ENCODE measurements at places on chromosomes 7 and 10.

GRCh38 chr7:141462958-141463357 is 88.3 kb upstream of the AGK start:
- no peak for DNase-seq

DNA sequence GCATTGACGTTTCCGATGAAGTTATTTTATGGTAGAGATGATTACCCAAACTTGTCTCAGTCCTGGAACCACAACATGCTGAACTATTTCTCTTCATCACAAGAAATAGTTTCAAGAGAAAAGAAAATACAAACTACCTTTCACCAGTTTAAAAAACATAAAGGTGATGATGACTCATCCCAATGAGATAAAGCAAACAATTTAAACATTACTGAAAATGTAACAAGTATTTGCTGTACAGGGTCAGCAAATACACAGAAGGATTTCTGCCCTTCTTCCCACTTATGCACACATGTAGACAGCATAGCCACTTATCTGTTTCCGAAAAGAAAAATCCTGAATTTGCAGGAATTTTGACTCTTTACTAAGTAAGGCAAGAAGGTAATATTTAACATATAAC is 50.8 kb downstream of the RHOBTB1 start:
- no peak for DNase-seq

- DNase-seq: no peak
Observed at GRCh38 chr7:55565681-55566080, 6.6 kb downstream of the VOPP1 start.

DNA sequence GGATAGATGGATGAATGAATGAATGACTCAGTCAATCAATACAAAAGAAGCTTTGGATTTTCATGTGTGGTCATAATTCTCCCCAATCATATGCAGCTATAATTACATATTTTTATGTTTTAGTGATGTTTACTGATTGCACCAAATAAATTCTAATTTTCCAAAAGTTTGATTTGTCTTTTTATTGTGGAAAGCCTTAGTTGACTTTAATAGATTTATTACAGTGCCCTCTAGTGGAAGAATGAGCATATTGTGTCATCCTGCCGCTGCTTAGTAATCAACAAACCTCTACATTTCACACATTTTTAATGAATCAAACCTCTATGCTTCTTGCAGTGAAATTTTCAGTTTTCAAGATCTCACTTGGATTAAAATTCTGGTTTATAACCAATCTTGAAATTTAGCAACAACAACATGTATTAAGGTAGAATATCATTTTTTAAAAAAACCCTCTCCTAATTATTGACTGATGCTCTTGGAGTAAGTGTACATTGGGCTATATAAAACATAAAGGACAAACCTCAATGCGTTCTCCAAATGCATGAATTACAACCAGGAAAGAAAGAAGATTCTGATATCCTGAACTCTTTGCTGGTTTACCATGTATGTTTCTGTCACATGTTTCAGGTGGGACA is 55.6 kb upstream of the PNLIP start:
- DNase-seq: no peak

DNA sequence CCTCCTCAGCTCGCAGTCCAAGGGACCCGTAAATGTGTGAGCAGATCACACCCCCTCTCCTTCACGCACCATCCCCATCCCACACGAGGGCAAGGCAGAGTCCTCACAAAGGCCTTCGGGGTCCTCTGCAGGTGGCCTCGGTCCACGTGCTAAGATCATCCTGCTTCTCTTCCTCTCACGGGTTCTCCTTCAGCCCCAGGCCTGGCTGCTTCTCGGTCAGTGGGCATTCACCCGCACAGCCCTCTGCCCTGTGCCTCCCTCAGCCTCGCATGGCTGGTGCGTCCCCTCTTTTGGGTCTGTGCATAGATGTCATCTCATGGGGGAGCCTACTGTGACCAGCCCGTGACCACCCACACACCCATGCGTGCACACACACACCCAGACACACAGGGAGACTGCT is 17.3 kb upstream of the FOXL3 start:
- DNase-seq: no peak

DNA sequence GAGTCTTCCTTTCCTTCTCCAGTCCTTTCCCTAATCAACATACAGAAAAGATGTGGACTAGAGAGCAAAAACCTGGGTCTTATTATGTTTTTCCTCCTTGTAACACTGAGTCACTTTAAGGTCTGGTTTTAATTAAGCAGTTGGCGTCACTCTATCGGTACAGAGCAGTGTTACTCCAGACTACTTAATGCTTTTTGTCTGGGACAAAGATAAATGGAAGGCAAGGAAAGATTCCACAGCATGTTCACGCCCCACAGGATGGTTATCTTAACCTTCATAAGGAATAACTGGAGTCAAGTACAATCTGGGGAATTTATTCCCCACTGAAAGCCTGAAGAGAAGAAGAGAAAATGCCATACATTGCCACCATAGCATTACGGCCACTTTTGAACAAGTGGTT is 145.7 kb downstream of the ELAPOR2 start:
- DNase-seq: no peak

- no peak for DNase-seq
Observed at GRCh38 chr7:148391591-148391990, 199.0 kb upstream of the C7orf33 start.

- DNase-seq: no peak
Observed at GRCh38 chr10:16519908-16520861, 1.5 kb downstream of the C1QL3 start.

DNA sequence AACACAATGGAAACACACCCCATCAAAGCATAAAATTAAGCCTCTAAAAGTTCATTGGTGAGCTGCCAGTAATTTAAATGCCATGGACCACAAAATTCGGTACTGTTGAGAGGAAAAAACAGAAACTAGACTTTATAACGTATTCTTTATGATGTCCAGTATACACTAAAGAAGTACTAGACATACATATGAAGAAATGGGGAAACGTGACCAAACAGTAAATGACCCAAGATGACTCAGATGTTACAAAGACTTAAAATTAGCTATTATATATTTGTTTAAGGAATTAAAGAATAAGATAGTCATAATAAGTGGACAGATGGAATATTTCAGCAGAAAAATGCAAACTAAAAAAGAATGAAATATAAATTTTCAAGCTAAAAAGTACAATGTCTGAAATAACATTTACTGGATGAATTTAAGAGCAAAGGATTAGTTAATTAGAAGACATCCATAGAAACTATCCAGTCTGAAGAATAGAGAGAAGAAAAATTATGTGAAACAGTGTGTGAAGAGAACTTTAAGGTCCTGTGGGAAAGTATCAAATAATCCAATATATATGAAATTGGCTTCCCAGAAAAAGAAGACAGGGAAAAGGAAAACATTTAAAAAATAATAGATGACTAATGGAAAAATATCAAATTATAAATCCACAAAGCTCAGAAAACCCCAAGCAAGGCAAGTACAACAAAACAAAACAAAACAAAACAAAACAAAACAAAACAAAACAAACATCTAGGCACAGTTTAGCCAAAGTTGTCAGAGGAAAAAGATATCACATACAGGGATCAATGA is 69.4 kb downstream of the SAMD9 start:
- DNase-seq: no peak

DNA sequence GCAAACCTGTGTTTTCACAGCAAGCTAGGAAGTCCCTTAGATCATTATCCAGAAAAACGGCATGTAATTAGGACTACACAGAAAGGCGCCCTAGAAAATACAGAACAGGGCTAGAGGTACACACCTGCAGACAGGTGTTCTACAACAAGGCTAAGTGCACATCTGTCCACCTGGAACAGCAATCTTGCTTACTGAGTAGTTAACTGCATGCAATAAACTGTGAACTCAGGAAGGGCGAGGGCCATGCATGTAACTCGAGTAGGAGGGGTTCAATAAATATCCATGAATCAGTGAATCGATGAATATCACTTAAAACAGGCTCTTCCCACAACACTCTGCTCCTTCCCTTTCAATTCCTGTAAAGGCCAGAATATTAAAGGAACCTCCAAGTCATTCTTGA is 22.0 kb downstream of the FAM171A1 start:
- DNase-seq: no peak

DNA sequence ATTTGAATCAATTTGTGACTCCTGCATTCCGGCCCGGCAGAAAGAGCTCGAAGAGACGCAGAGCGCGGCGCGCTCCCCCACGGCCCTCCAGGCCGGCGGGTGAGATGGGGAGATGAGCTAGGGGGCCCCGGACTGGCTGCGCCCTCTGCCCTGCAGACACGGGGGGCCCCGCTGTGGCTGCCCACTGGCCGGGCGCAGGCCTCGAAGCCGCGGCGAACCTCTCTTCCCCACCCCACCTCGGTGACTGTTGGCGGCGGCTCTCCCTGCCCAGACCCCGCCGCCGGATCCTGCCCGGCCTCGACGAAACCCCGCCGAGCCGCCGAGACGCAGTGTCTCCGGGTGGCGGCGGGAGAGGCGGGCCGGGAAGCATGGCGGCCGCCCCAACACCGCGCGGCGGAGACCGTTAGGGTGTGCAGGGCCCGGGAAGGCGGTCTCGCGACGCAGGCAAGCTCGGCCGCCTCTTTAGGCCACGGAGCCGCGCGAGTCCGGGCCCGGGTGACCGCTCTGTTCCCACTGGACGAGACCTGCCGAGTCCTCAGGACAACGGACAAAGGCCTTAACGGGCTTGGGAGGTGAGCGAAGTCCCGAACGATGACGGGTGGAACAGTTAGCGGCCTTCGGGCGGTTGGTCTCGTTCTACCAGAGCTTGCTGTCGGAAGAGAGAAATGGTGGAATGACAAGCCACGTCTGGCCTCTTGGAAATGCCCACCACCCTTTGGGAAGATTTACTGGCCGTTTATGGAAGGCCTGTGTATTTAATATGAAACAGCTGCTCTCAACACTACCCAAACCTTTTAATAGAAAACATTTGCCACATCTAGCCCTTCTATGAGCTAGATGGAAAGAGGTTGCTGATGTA is 24.3 kb downstream of the NUP42 start:
- no peak for DNase-seq

DNA sequence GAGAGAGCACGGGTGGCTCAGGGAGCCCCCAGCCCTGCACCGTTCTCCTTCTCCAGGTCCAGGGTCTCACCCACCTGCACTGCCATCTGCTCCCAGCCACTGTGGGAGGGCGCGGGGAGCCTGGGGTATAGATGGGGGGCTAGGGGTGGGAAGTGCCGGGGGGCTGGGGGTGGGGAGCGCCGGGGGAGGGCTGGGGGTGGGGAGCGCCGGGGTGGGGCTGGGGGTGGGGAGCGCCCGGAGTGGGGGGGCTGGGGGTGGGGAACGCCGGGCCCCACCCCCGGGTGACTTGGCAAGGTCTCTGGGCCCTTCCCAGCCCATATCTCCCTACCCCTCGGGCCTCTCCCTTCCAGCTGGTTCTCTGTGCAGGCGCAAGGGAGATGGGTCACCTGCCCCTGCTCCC is at the start of gene GRIFIN:
Gene GRIFIN, minus strand, starts transcription at position 101 of the 400 bp plus-strand sequence. Its CDS starts 15 bp downstream, at position 86.
- no peak for DNase-seq

DNA sequence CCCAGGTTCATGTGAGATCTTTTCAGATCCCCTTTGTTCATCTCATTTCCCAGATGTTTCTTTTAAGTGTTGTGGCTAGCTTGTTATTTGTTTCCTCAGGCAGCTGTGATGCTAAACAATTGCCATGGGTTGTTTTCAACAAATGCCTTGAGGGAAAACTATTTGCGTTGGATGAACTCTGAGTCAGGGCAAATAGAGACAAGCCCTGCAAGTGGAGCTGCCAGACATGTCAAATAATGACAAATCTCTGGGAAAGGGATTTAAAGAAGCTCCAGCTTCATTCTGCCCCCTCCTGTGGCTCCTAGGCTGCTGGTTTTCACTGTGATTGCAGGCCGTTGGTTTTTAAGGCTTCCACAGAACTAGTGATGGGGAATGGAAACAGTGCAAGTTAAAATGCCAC is 272.4 kb upstream of the SP8 start:
- DNase-seq: no peak
